Progenitor cell of endocrine pancreas (in vitro differentiated cells): ENCODE measurements at places on chromosomes 12 and 14. TPM values are rescaled to one million over a fixed set of nuclear protein-coding genes. Genes with fewer than 3 reads are reported as not detected.
A peak's percentile ranks its signal among the peaks of the same experiment; 100 is the strongest.

The MBIP gene
- total RNA-seq: 29.2 and 32.8 TPM in 2 replicates

DNA sequence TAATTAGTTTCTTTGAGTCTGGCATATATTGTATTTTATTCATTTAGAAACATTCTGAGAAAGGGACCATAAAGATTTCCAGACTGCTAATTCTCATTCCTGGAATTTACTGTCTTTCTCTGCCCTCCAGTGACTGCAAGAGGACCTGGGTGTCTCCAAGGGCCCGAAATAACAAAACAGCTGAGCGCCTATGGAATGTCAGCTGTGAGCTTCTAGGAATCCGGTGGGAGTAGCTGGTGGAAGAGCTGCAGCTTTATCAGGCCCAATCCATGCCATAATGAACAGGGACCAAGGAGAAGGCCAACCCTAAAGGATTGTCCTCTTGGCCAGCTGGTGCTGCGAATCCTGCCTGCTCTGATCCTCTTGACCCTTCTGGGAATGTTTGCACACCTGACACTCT lies 31.9 kb downstream of the RDH12 start:
- H3K27ac ChIP-seq: no peak overlapping the region
- no peak for DNase-seq
- no peak overlapping the region for H3K4me3 ChIP-seq
- peaks cover 30% of the 10 kb centered on the region for H3K4me1 ChIP-seq

DNA sequence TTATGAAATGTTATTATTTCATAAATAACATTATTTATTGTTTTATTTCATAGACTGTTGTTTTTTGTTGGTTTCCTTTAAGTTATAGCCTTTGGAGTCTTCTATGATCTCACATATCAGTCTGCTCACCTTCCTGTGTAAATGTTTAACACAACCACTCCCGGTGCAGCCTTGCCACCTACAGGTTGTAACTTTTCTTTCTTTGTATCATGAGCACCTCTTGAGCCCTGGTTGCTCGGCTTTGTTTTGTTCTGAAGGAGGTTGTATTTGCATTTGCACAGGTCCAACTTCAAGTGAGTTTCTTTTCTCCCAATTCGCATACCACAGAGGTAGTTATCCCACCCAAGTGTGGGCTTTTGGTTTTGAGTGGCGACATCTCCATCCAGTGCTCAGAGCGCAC lies 121.4 kb downstream of the SLC15A4 start:
- DNase-seq: no peak
- H3K4me1 ChIP-seq: peaks cover 5% of the 10 kb centered on the region
- H3K27ac ChIP-seq: peak overlapping the region; percentile 80

DNA sequence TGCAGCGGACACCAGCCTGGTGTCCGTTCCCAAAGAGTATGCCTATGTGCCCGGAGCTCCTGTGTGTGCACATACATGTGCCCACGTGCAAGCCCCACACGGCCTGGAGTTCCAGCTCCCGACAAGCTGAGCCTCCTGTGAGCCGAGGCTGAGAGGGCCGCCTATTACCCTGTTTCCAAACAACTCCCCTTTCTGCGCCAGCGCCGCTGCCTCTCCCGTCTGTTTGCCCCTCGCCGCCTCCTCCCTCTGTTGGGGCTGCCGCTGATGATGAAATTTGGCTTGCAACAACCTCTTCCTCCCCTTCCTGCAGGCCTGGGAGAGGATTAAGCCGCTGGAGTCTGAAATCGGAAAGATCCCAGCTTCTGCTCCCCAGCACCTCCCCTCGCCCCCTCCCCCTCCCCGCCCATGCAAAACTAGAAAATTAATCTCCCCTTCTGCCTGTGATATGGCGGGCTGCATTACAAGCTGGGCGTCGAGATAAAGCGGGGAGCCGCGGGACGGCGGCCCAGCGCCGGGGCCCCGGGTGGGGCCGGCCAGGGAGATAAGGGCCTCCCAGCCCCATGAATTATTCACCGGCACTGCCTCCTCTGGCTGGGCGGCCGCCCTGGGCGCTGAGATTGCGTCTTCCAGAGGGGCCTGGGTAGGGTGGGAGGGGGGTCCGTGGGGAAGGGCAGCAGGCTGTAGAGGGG lies 6.8 kb upstream of the ASIC1 start:
- peak overlapping the region; percentile 56 for H3K27ac ChIP-seq
- H3K27me3 ChIP-seq: peaks cover 52% of the 10 kb centered on the region
- peak overlapping the region; percentile 64 for H3K4me3 ChIP-seq
- DNase-seq: no peak
- H3K4me1 ChIP-seq: peaks cover 9% of the 10 kb centered on the region

GRCh38 chr12:26648066-26648465 lies 184.9 kb downstream of the ITPR2 start:
- DNase-seq: no peak
- H3K4me1 ChIP-seq: peaks cover 5% of the 10 kb centered on the region
- peaks cover 21% of the 10 kb centered on the region for H3K36me3 ChIP-seq
- H3K27me3 ChIP-seq: no peaks in the 10 kb centered on the region
- no peak overlapping the region for H3K27ac ChIP-seq

DNA sequence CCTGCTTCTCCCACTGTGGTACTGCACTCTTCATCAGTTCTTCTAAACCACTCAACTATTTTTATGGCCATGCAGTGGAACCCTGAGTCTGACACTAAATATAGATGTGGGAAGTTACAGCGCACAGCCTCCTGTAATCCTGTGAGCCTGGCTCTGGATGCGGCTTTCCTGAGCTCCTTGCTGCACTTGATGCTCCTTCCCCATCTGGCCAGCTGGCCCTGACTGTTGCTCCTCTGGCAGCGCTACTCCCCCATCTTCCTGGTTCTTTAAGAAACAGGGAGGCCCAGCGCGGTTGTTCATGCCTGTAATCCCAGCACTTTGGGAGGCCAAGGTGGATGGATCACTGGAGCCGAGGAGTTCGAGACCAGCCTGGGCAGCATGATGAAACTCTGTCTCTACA lies 24.6 kb downstream of the IQSEC3 start:
- H3K36me3 ChIP-seq: peaks cover 3% of the 10 kb centered on the region
- no peaks in the 10 kb centered on the region for H3K4me1 ChIP-seq
- H3K4me3 ChIP-seq: no peak overlapping the region
- H3K27me3 ChIP-seq: peaks cover 26% of the 10 kb centered on the region

- no peaks in the 10 kb centered on the region for H3K36me3 ChIP-seq
- H3K27ac ChIP-seq: no peak overlapping the region
- H3K4me3 ChIP-seq: no peak overlapping the region
- no peak for DNase-seq
- no peaks in the 10 kb centered on the region for H3K4me1 ChIP-seq
These were observed 51.7 kb downstream of the RPH3A start for GRCh38 chr12:112843287-112843686.

GRCh38 chr12:1421091-1421846 lies 173.1 kb downstream of the FBXL14 start:
- H3K4me3 ChIP-seq: no peak overlapping the region
- peaks cover 45% of the 10 kb centered on the region for H3K36me3 ChIP-seq
- DNase-seq: no peak
- no peaks in the 10 kb centered on the region for H3K27me3 ChIP-seq

GRCh38 chr12:130873825-130874224 lies 2.0 kb downstream of the RAN start:
- H3K27me3 ChIP-seq: peaks cover 2% of the 10 kb centered on the region
- H3K27ac ChIP-seq: no peak overlapping the region
- peaks cover 39% of the 10 kb centered on the region for H3K36me3 ChIP-seq
- H3K4me1 ChIP-seq: peaks cover 49% of the 10 kb centered on the region

DNA sequence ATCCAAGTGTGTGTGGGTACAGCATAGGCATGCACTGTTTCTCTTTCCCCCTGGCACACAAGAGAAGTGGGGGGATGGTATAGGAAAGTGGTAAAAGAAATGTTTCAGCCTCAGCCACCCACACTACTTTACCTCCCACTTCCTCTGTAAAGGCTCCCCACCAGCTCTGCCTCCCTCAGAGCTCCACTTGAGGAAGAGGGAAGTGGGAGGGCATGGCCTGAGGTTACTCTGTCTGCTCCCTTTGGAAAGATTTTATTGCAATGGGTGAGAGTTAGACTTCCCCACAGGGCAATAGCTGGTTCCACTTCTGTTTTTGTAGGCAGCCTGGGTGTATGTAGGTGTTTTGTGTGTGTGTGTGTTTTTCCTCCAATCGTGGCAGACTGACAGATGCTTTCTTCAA lies 145.3 kb downstream of the SSPN start:
- no peak overlapping the region for H3K27ac ChIP-seq
- no peak overlapping the region for H3K4me3 ChIP-seq
- no peak for DNase-seq
- peaks cover 3% of the 10 kb centered on the region for H3K36me3 ChIP-seq
- peaks cover 4% of the 10 kb centered on the region for H3K4me1 ChIP-seq
